Activated T-helper 1 cell treated with anti-CD3 and anti-CD28 coated beads, Interleukin-12 subunit alpha, Interleukin-12 subunit beta, Interleukin-2, Interleukin-4 antibody, amounts not matched to agents 30 ng/mL and 10 ng/mL and 1 ng/mL, durations not matched to agents 14 hours and 24 hours and 36 hours (primary cell): ENCODE measurements at places on chromosomes 12 and 14.

DNA sequence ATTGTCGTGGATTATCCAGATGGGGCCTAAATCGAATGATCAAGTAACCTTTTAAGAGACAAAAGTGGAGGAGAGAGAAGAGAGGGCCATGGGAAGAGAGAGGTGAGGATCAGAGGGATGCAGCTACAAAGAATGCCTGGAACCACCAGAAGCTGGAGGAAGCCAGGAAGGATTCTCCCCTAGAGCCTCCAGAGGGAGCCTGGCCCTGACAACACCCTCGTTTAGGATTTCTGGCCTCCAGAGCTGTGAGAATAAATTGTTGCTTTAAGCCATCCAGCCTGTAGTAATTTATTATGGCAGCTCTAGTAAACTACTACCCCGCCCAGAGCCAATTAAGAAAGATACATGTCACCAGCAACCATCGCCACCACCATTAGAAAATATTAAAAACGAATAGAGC lies 46.2 kb upstream of the GSC start:
- no peak for DNase-seq

GRCh38 chr12:22812531-22812930 lies 187.6 kb downstream of the ETNK1 start:
- DNase-seq = no peak

- DNase-seq = no peak
These were observed 91.4 kb downstream of the PLEKHA5 start for GRCh38 chr12:19220852-19221466.

GRCh38 chr12:120961604-120962531 lies 16.5 kb upstream of the HNF1A start:
- no peak for DNase-seq

DNA sequence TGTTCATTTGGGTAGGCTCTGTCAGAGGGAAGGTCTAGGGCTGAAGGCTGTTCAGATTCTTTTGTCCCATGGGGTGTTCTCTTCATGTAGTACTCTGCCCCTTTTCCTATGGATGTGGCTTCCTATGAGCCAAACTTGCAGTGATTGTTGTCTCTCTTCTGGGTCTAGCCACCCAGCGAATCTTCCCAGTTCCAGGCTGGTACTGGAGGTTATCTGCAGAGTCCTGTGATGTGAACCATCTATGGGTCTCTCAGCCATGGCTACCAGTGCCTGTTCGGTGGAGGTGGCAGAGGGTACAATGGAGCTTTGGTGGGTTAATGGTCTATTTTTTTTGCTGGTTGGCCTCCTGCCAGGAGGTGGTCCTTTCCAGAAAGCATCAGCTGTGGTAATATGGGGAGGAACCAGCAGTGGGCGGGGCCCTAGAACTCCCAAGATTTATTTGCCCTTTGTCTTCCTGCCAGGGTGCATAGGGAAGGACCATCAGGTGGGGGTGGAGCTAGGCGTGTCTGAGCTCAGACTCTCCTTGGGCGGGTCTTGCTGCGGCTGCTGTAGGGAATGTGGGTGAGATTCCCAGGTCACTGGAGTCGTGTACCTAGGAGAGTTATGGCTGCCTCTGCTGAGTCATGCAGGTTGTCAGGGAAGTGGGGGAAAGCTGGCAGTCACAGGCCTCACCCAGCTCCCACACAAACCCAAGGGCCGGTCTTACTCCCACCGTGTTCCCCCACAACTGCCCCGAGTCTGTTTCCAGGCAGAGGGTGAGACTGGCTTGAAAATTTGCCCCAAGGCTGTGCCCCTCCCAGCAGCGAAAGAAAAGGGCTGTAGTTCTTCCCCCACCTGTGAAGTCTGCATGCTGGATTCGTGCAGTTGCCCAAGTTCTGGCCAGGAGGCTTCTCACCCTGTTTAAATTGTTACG lies 17.5 kb downstream of the MTRFR start:
- no peak for DNase-seq

DNA sequence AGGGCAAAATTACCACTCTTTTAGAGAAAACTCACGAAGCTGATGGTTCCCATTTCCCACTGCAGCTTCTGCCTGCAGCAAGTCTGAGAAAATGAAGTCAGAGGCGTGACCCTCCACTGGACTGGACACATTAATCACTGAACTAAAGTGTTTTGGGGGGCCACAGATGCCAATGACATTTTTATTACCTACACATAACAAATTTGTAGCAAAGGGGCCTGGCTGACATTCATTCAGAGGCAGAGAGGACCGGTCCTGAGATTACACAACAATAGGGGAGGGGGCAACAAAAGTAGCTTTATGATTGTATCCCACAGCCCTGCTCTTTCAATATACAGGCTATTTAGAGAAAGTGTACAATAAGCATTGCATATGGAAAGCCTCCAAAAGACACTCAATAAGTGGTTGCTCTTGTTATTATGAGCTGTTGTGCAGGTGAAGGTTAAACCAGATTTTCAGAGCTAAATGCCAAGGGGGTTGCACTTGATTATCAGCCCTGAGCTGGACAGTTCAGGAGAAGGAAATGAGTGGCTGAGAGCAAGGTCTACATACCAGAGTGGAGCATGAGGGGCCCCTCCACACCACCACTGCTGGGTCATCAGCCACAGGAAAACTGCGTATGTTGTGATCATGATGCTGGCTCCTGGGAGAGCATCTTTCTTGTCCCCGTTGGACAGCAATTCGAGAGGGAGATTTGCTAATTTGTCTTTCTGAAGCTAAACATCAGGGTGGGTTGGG lies 41.5 kb upstream of the CCDC60 start:
- DNase-seq = no peak

DNA sequence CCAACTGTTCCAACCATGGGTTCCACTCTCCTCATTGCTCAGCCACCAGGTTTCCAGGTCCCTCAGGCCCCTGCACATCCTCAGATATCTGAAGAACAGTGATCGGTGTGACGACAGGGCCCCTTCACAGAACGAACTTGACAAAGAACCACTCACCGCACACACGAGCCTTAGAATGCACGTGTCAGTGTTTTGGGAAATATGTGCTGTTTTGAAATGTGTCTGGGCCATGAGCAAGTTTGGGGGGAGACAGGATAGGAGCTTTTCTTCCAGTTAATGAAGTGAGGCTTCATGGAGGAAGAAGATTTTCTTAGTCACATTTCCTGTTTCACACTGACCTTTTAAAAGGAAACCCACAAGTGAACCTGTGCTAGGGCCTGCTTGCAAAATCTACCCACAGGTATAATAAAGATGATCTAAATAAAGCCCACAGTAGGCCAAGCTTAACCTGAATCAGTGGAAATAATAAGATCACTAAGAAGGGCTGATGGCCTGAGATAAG lies 58.6 kb downstream of the ZFP36L1 start:
- DNase-seq = no peak

DNA sequence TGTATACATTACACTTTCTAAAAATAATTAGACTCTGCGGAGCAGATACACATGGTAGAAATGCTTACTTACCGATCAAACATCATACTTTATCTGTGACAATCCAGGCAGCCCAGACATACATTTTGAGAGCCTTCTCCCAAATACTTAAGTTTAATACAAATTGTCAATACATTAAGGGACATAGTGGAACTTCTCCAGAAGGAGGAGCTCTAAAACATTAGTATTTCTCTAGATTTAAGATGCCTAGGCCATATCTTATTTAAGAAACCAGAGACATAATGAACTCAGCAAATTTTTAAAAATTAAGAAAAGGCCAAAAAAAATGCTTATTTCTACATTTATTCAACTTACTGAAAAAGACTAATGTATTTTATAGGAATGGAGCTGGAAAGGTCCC lies 16.1 kb downstream of the ACSM4 start:
- no peak for DNase-seq

DNA sequence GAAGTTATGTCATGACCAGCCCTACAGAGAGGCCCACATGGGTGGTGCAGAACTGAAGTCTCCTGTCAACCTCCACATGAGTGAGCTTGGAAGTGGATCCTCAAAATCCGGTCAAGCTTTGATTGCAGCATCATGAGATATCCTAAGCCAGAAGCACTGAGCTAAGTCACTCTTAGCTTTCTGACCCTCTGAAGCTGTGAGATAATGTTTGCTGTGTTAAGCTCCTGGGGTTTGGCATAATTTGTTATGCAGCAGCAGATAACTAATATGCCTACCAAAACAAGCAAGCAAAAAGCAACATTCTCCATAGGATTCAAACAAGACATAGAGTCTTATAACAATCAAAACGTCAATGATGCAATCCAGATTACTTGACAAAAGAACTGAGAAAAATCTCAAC lies 87.6 kb upstream of the GRIN2B start:
- no peak for DNase-seq

DNA sequence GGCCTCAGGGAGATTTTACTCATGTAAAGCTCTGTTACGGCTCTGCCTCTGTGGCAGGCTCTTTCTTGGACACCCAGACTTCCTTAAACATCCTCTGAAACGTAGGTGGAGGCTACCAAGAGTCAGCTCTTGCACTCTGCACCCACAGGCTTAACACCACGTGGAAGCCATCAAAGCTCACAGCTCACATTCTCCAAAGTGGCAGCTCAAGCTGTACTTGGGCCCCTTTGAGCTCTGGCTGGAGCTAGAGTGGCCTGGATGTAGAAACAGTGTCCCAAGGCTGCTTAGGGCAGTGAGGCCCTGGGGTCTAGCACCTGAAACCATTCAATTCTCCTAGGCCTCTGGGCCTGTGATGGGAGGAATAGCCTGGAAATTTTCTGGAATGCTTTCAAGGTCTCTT lies 155.3 kb upstream of the CDKN3 start:
- DNase-seq = no peak

DNA sequence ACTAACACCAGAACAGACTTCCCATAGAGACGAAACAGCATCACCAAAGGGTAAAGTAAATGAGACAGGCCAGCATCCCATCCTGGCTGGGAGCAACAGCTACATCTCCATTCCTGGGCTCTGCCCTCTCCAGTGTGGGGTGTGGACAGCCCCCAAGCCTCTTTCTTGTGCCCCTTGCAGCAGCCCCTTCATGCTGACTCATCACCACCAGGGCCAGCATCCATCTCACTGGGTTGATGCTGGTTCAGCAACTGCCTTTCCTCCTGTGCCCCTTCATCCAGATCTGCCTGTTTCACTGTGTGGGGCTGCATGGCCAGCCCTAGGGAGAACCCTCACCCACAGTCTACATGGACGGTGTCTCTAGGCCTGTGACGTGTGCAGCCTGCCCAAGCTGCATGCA lies 569.1 kb upstream of the TBX3 start:
- no peak for DNase-seq

DNA sequence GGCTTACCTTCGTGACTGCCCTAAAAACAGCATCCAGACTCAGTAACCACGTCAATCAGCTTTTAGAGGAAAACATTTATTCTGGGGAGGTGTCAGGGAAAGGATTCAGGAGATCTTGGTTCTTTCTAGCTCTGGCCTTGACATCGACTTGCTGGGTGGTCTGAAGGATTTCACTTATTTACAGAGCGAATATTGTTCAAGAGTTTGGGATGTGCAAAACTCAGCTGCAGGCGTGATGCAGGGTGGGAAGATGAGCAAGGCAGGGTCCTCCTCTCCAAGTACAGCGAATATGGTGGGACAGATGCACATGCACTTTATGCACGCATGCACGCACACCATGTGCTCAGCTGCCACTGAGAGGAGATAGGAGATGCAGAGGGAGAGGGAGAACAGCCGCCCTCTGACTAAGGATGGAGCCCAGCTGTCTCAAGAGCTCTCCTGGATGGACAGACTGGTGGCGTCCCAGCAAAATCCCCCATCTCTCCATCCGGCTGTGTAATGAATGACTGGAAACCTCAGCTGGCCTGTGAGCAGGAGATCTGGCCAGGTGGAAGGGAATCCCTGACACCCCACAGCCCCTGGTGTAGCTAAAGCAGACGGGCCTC lies 24.4 kb upstream of the BDKRB1 start:
- DNase-seq = no peak

- no peak for DNase-seq
These were observed 16.7 kb downstream of the PDE1B start for GRCh38 chr12:54565986-54566544.

- DNase-seq = no peak
These were observed 7.4 kb downstream of the CDKN1B start for GRCh38 chr12:12724421-12725085.

DNA sequence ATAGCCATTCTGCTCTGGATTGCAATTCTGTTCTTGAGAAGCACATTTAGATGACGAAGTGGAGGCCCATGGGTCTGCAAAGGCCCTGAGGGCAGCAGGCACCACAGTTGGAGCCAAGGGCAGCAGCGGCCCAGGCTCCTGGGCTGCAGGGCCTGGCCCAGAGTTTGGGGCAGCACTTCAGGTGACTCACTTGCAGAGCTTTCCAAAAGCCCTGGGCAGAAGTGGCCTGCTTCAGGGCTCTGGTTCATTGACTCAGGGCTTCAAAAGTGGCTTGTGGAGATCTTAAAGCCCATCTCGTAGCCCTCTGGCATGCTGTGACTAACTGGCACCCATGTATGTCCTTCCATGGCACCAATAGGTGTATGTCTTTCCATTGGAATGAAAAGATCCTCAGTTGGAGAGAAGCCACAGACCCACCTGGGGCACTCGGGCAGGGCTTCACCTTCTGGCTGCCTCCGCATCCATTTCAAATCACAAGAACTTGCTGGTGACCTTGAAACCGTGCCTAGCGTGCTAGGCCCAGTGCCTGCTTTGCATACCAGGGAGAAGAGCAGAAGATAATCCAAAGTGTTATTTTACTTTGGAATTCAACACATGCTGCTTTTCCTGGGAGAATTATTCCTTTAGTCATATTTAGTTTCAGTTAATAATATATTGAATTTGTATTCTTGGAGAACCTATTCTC lies 106.7 kb downstream of the PRMT8 start:
- no peak for DNase-seq

GRCh38 chr14:21384494-21384851 lies 654 bp upstream of the SUPT16H start:
- DNase-seq = no peak

DNA sequence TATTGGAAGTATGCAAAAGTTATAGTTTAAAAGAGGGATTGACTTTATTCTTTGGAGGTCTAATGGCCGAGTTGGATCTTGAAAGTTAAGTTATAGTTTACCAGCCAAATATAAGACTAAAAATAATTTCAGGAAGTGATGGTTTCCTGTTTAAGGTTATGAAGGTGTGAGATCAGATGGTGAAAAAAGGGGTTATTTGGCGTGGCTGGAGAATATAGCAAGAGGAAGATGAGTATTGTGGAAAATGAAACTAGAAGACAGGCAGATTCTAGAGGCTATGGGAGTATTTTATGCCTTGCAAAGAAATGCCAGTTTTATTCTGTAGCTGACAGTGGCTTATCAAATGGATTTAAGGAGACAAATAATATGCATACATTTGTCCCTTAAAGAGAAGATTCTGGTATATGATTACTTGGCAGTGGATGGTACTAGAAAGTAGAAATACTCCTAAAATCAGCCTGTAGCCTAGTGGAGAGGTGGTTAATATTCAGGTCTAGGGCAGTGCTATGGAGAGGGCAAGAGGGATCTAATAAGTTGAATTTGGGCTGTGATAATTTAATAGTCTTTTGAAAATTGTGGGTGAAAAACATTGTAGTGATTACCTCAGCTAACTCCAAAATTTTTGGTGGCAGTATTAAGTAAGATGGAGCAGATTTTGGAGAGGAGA lies 1091.8 kb upstream of the ATXN7L3B start:
- DNase-seq = no peak

- DNase-seq = no peak
These were observed 173.6 kb downstream of the SEC23A start for GRCh38 chr14:38929416-38929815.
